ENCODE measurements at places on chromosomes 7 and 10.

- DNase-seq: peak; percentile 68
These were observed 505 bp downstream of the HNRNPA2B1 start for GRCh38 chr7:26200038-26200443.

DNA sequence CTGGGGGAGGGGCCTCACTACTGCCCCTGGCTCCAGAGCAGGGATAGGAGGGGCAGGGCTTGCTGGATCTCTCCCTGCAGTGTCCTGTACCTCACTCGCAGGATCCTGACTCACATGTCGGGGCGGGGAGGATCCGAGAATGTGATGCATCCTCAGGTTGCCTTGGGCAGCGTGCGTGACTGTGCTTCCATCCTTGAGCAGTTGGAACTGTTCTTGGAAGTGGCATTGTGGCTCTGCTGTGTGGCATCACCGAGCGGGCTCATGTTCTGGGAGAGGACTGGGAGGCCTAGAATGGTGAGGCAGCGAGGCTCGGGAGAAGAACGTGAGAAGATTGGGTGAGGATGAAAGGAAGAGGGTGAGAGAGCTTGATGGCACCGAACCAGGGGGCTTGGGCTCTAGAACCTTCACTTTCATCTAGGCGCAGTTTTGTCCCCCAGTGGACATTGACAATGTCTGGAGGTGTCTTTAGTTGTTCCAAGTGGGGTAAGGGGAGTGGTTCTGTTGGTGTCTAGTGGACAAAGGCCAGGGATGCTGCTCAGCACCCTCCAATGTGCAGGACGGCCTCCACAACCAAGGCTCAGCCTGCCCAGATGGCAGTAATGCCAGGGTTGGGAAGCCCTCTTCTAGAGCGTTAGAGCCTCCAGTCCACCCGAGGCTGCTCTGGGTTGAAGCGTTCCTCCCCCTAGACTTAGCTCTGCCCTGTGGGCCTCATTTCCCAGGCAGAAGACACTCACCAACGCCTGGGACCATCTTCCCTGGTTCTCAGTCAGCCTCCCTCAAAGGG is 8.4 kb downstream of the RARRES2 start:
- DNase-seq: no peak

DNA sequence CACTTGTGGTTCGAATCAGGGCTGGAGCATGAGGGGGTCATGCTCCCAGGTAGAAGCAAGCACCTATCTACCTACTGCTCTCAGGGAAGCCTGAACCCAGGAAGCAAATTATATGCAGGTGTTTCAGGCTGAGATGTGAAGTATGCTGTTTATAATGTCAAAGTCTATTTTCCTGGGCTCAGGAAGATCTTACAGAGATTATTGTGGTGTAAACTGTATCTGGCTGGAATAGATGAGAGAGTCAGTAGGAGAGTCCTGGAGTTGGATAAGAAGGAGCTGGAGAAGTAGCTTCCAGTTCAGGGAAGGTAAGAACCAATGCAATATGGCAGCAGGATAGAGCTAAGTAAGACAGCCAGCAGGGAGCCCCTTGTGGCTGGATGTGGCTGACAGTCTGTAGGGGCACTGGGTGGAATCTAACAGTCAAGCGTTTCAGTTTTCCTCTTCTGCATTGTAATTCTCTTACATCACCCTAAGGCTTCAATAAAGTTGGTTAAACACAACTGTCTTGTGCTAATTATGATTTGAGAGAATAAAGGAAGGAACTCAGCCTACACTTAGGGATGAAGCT is 105.9 kb upstream of the EEPD1 start:
- no peak for DNase-seq

DNA sequence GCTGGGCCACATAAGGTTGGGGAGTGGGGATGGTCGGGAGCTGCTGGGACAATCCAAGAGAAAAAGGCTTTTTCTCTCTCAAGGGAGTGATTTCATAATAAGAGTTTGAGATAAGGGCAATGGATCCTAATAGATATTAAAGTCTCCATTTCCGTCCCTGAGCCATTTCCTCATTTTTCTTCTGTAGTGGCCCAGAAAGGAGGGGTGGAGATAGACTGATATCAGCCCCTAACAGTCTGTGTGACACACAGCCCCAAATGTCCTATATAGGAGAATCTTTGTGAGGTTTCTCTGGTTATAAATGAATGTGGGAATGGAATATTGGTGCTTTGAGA is 35.2 kb downstream of the PRSS2 start:
- DNase-seq: no peak

DNA sequence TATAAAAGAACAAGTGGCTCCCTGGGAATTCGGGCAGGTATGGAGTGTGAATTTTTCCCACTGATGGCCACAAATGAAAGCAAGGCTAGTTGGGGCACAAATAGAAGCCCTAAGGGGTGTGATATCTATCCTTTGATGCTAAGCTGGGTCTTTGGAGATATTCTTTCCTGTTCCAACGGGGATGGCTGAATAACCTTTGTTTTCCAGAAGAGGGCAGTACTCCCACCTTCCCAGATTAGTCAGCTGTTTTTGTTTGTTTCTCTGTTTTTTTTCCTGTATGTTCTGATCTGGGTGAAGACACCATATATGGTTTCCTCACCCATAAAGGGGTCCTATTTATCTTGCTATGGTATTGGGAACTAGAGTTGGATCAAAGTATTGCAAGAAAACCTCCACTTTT is 947.7 kb upstream of the SORCS1 start:
- no peak for DNase-seq

- DNase-seq: no peak
These were observed 44.8 kb downstream of the PALS2 start for GRCh38 chr7:24617957-24618616.

GRCh38 chr10:106917452-106918055 is 247.0 kb downstream of the SORCS1 start:
- no peak for DNase-seq

GRCh38 chr7:138776166-138776833 is 21.5 kb upstream of the TMEM213 start:
- no peak for DNase-seq

All from glutamatergic neuron (in vitro differentiated cells).